ENCODE measurements at places on chromosomes 13 and 19.

GRCh38 chr13:57724486-57725272 is 93.1 kb downstream of the PCDH17 start:
- no peak for DNase-seq

GRCh38 chr19:10519421-10519820 is 2.2 kb upstream of the S1PR5 start:
- no peak for DNase-seq

DNA sequence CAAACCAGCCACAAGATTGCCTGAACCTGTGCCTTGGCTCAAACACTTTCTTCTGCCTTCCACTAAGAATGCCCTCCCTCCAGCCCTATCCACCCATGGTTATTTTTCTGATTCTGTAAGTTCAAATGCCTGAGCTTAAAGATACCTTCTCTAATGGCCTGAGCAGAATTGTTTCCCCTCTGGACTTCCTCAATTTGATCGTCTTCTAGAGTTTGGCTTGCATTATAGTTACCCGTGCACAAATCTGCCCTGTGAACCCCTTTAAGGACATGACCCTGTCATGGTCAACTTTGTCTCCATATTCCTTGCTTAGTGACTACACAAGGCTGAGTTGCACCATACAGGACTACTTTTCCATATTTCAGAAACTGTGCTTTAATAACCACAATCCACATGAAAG is 481.0 kb downstream of the FOXO1 start:
- no peak for DNase-seq

GRCh38 chr19:52237771-52238400 is 31.5 kb upstream of the ZNF766 start:
- peak; percentile 53 for DNase-seq

GRCh38 chr13:69556540-69557196 is 551.0 kb upstream of the ATXN8OS start:
- no peak for DNase-seq

- DNase-seq, result peak; percentile 69
These were observed 3.1 kb upstream of the NEK3 start for GRCh38 chr13:52162279-52163101.

DNA sequence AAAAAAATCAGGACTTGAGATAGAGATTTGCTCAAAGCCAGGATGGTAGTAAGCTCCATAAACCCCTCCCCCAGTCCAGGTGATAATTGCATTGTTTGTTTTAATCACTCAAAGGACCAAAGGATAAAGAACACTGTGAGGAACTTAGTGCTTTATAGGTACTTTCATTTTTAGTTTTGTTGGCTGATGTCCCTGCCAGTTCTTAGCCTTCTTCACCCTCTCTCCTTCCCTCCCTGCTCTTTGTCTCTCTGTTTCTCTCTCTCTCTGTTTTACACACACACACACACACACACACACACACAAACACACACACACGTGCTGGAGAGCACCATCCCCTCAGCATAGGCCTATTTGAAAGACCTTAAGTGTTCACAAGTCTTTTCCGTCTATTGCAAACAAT is 5.2 kb downstream of the FRY start:
- DNase-seq, result no peak

- DNase-seq, result no peak
These were observed 273.5 kb downstream of the SHISA2 start for GRCh38 chr13:25778365-25778764.
